ENCODE measurements at places on chromosomes 2 and 18.

DNA sequence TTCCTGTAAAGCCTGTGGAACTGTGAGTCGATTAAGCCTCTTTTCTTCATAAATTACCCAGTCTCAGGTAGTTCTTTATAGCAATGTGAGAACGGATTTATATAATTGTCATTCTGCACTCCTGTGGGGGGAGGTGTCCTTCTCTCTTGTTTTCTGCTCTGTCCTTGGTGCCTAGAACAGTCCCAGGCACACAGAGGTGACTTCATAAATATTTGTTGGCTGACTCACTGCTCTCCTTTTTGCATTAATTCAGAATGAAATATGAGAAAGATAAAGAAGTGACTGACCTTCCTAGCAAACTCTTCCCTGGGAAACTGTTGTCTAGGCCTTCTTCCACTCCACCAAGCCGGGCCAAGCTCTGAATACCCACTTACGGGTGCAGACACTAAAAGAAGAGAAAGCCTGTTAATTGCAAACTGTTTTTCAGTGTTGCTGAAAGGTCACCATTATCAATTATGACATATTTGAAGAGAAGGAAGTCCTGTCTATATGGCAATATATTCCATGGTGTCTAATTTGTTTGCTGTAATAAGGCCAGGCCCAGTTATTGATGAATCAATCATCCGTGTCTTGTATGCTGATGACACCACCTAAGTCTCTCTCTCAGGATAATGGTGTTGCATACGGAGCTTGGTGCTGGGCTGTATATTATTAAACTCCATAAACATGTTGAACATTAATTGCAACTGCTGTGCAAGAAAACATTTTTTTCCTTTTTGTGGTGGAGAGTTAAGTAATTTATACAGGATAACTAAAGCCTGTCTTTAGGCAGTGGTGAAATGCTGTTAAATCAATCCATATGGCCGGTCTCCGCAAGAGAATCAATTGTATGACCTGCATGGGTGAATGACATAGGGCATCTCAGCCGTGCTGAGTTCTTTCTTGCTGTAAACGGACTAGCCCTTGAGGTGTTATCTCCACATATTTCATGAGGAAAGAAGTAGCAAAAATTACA lies 567.5 kb downstream of the SLC4A3 start:
- DNase-seq, result no peak

DNA sequence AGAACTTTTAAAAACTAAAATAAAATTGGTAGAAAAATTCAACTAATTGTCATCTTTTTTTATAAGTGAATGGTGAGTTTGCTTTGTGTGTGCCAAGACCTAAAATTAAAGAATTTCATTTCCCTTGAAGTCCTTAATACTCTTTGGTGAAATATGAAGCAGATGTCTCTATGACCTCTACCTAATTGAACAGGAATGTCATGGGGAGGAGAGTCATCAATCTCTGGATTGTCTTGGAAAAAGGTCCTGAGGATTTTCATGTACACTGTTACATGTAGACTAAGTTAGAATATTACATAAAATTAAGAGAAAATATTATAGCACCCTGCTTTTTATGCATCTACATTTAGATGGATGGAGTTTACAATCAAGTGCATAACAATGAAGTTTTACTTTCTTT lies 177.9 kb upstream of the LRP1B start:
- no peak for DNase-seq

- DNase-seq, result no peak
Measured at GRCh38 chr2:21422050-21422449, 298.3 kb downstream of the TDRD15 start.

- peak; percentile 46 for DNase-seq
Measured at GRCh38 chr2:26346454-26347053, at the start of gene ADGRF3. TSS of gene ADGRF3 (minus strand) at chr2:26346789. CDS start at chr2:26346234, 555 bp downstream.

GRCh38 chr2:203803053-203803429 lies 64.5 kb upstream of the CTLA4 start:
- DNase-seq, result no peak

- no peak for DNase-seq
Measured at GRCh38 chr18:38450876-38451275, 885.3 kb upstream of the CELF4 start.

DNA sequence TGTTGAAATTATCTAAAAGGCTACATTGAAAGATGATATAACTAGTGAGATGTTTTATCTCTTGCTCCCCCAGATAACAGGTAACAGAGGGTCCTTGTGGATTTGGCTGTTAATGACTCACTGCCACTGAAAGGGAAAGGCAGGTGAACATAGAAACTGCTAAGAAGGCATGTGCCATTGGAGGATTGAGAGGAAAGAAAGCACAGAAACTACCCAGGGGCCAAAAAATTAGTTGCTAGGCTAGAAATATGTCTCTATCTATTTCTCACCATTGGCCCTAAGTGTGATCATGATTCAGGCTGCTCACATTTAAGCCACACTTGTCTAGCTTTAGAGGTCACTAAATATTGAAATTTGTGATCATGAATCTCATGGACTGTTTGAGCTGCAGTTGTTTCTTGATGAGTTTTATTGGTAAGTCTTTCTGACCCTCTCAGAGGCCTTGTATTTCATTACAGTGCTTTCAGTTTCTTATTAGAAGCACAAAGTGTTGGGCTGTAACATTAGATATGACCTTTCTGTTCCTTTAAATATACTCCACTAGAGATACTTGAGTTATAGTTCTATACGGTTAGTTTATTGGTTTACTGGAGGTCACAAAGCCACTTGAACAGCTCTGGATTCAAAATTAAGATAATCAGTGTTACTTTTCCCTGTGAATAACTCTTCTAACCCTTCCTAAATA lies 26.2 kb downstream of the NAB1 start:
- no peak for DNase-seq

GRCh38 chr18:37537868-37538525 lies 27.6 kb downstream of the CELF4 start:
- DNase-seq, result peak; percentile 37

GRCh38 chr2:128358941-128359731 lies 40.5 kb upstream of the HS6ST1 start:
- no peak for DNase-seq

DNA sequence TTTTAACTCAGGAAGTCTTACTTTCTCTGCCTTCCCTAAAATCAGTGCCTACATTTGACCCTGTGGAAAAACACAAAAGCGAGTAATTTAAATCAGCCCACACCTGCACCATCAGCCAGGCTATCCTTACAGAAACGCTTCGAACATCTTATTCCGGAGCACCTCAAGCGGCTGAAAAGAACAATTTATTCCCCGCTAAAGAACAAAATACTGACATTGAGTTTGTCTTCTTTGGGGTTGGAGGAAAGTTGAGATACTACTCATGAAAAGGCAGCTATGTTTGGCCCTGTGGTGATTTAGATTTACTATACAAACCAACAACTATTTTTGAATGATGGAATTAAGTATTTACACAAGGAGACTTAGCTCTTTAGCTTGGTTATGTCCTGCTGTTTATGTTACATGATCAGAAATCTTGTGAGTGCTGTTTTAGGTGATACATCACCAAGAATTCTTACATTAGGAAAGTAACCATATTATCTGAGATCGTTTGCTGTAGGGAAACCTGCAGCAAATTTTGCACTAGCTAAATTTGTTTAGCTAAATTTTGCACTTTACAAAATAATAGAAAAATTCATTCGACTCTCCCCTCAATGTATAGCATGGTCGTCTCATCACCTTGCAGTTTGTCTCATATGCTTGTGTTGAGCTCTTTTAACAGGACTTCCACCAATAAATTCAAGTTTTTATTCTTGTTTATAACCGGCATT lies 158.8 kb upstream of the SIX2 start:
- no peak for DNase-seq
